ENCODE measurements at places on chromosomes 2 and 18.

DNA sequence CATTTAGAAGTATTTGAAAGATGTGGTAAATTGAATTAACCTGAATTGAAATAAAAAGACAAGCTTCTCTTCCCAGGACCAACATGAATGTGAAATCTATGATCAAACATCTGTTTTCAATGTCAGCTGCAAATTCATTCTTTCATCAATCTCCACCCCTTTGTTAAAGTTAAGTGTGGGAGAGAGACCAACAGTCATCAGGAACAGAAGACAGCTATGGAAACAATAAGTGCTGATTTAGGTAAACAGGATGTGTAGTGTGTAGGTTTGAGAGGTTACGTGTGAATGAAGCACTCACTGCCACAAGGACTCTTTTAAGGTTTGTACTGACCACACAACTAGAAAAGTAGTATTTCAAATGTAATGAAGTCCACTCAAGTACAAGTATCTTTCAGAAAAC lies 1659.8 kb upstream of the CELF4 start:
- DNase-seq: no peak

- no peak for DNase-seq
Measured at GRCh38 chr2:199624958-199625357, 167.2 kb upstream of the SATB2 start.

- no peak for DNase-seq
Measured at GRCh38 chr2:239561446-239562001, 160.7 kb upstream of the HDAC4 start.

GRCh38 chr2:45965871-45966498 lies 314.5 kb downstream of the PRKCE start:
- DNase-seq: no peak

- no peak for DNase-seq
Measured at GRCh38 chr2:140814141-140814540, 1316.7 kb downstream of the LRP1B start.
